ENCODE measurements at places on chromosomes 11 and 22. TPM values are rescaled to one million over a fixed set of nuclear protein-coding genes. Genes with fewer than 3 reads are reported as not detected.

Gene OR8D1
- not detected for total RNA-seq

Gene OR2AG2
- total RNA-seq: not detected

Gene GAL
- total RNA-seq: not detected

Gene DMC1
- total RNA-seq: 1.7 TPM

Gene ZNF280A
- total RNA-seq: not detected

Gene OSM
- total RNA-seq: not detected

Gene UBXN1
- total RNA-seq: 103 TPM

Gene DGAT2
- total RNA-seq: 0.70 TPM

Gene TESMIN
- not detected for total RNA-seq

Gene METTL15
- total RNA-seq: 5.5 TPM

Gene OR51B4
- total RNA-seq: not detected

Gene CTSF
- total RNA-seq: 83.0 TPM

Gene NAALAD2
- 2.7 TPM for total RNA-seq

Gene DRD4
- not detected for total RNA-seq

Gene FHIP1B
- total RNA-seq: 13.3 TPM

Gene PDXP
- 12.9 TPM for total RNA-seq

Gene MS4A6E
- not detected for total RNA-seq

Gene LMNTD2
- total RNA-seq: 0.60 TPM

Gene TUB
- total RNA-seq: 8.3 TPM

Gene SLC6A5
- total RNA-seq: not detected

Gene TPCN2
- 6.5 TPM for total RNA-seq

Gene EMID1
- total RNA-seq: 6.8 TPM

Gene CAT
- total RNA-seq: 72.7 TPM

Gene MMP7
- total RNA-seq: not detected

Measured in pericardium fibroblast (primary cell).